ENCODE measurements at places on chromosomes 6 and 20. TPM values are rescaled to one million over a fixed set of nuclear protein-coding genes. Genes with fewer than 3 reads are reported as not detected.

DNA sequence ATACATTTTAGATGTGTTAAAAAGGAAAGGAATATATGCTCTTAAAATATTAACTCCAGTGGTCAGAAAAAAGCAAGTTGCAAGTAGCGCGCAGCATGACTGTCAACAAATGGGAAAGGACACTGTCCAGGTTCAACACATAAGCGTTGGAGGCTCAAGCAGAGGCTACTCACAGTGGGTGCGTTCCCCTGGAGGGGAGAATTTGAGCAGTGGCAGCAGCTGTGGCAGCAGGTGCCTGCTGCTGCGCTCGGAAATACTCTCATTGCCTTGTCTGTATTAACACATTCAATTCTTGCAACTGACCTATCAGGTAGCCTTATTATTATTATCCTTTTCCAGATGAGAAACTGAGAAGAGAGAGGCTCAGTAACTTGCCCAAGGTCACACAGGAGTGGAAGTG lies 21.9 kb upstream of the CCN6 start:
- no peak for DNase-seq

The PTK6 gene
- total RNA-seq: 0.28 TPM

The SSTR4 gene
- total RNA-seq: not detected

DNA sequence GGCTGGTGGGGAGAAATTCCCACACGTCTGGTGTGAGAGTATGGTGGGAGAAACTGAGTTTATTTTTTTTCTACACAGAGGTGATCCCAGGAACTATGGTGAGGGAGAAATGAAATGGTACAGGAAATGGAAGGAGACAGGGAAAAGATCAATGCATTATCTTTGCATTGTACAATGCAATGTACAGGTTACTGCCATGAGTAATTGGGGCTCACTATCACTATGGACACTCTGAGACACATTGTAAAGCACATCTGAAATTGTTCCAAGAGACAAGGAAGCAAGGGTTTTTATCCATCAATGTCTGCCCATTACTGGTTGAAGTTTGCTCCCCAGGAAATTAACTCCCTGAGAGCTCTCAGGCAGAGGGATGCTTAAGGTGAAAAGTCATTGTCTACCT lies 21.7 kb upstream of the FAM184A start:
- no peak for DNase-seq

GRCh38 chr6:6943421-6943820 lies 164.3 kb upstream of the RREB1 start:
- DNase-seq: no peak

The STK38 gene
- total RNA-seq: 19.2 TPM

The THBS2 gene
- total RNA-seq: 115 TPM

The CAGE1 gene
- total RNA-seq: not detected

The CABLES2 gene
- total RNA-seq: 1.5 TPM

DNA sequence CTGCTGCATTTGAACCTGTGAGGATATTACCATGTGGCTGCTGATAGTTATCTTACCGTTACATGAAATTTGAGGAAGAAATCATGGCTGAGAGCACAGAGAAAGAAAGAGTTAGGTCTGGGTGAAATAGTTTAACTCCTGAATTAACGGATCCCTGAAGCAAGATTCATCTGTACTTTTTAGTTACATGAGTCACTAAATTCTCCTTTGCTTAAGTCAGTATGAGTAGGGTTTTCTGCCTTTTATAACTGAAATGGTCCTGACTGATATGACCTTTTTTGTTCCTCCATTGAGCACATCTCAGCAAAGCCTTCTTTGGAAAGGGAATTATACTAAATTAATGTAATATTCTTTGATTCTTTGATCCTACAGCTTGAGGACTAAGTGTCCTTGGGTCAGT lies 333.3 kb upstream of the ZFP64 start:
- DNase-seq: no peak

The MUC21 gene
- total RNA-seq: not detected

The HRH3 gene
- total RNA-seq: not detected
